ENCODE measurements at places on chromosomes 1 and 21.
A peak's percentile ranks its signal among the peaks of the same experiment; 100 is the strongest.

DNA sequence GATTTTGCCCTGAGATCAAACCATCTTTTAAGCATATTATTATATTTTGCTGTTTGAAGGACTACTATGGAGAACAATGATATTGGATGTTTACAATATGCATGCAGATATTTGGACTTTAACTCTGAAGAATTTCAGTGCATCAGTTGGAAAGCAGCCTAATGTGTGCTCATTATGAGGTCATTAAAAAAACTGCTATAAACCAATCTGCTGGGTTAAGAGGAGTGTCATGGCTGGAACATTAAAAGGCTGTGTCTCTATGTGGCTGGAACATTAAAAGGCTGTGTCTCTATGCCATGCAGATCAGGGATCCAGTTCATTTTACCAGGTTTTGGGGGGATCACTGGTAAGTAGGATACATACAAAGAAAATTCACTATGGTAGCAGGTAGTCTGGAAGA, 77.6 kb downstream of the SPATA46 start:
- DNase-seq, result no peak

- DNase-seq, result no peak
Observed at GRCh38 chr1:54997711-54997986, 1.1 kb upstream of the BSND start.

GRCh38 chr1:93668951-93669350, 12.7 kb downstream of the BCAR3 start:
- no peak for DNase-seq

DNA sequence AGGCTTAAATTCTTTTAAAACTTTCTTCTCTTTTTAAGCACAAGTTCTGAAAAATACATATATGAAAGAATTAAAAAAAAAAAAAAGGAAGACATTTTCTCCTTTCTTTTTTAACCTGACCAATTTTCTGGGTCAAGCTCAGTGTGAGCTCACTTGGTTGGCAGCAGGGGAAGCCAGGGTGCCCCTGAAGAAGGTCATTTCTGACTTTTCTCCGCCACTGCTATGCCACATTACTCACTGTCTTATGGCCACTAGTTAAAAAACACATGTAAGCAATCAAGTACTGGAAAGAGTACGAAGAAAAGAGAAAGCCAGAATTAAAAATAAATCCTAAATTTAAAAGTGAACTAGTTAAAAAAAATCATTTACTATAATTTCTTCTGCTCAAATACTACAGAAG, 275.0 kb downstream of the NEGR1 start:
- DNase-seq, result no peak

- no peak for DNase-seq
Observed at GRCh38 chr1:224770336-224770693, 154.2 kb downstream of the CNIH3 start.

GRCh38 chr21:45136927-45137611, 62.7 kb downstream of the ADARB1 start:
- DNase-seq, result peak; percentile 97

DNA sequence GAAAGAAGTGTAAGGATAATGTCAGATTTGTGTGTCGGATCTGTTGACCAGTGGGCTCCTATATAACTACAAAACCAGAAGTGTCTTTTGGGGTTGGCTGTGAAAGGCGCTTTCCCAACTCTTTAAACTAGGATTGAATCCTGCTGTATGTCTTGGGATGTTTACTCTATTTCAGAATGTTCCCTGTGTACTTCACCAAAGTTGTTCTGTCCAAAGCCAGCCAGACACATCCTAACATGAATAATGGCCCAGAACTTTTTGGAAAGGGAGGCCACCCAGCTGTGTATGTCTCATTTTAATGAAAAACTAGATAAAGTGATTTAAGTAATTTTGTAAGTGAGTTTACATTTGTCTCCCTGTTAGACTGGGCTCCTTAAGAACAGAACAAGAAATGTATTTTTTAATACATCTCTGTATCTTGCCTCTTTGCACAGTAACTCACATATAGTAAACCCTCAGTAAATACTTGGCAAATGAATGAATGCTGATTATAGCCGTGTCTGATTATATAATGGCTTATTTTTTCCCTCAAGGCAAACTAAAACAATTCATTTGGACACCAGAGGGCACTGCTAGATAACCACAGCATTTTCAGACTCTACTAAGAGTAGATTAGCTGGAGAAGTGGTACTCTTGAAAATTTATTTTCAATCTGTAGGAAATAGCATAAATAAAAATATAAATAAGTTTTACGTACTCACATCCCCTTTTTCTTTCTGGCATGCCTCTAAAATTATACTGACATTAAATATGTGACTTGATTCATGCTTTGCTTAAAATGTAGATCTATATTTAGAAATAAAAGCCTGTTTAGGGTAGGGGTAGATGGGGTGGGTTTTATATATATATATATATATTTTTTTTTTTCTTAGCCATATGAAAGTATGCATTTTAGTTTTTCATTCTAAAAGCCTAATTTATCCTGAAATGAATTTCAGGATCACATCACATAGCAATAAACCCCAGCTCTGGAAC, 23.8 kb downstream of the TSEN15 start:
- DNase-seq, result no peak

GRCh38 chr1:48817505-48818114, 40.9 kb upstream of the BEND5 start:
- no peak for DNase-seq
